Urinary bladder (tissue), 4 donors: ENCODE measurements at places on chromosomes 13 and 19.

GRCh38 chr13:61695147-61695546 is 279.5 kb upstream of the PCDH20 start:
- DNase-seq = no peak

DNA sequence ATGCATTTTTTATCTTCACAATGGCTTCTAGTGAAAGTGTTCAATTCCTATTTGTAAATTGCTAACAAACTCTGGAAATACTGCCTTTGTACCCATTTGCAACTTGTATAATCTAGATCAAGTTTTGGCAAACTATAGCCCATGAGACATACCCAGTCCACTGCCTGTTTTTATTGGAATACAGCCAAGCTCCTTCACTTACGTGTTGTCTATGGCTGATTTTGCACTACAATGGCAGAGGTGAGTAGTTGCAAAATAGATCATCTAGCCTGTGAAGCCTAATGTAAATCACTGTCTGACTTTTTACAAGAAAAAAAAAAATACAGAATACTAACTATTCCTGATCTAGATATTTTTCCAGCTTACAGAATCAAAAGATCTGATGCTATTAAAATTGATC is 37.1 kb downstream of the DZIP1 start:
- no peak for DNase-seq

- no peak for DNase-seq
These were observed 1.5 kb upstream of the TRAPPC5 start for GRCh38 chr19:7678971-7679751.

DNA sequence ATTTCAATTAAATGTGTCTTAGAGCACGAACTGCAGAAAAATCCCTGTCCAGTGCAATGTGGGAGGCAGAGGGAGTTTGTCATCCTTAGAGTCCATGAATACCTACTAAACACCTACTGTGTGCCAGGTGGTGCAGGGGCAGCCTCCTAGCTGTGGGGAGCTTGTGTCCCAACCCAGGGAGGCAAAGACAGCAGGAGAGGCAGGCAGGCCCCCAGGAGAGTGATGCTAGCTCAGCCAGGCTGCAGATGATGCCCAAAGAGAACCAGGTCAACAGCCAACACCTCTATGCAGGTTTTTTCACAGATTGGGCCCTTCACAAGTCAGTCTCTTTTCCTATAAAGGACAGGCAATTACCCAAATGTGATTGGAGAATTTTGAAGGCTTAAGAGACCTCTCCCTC is 108.2 kb upstream of the UQCRFS1 start:
- DNase-seq = no peak

- DNase-seq = no peak
These were observed 23.0 kb downstream of the TUBA3C start for GRCh38 chr13:19158526-19159174.

GRCh38 chr19:17766543-17767131 is 15.4 kb downstream of the FCHO1 start:
- no peak for DNase-seq

DNA sequence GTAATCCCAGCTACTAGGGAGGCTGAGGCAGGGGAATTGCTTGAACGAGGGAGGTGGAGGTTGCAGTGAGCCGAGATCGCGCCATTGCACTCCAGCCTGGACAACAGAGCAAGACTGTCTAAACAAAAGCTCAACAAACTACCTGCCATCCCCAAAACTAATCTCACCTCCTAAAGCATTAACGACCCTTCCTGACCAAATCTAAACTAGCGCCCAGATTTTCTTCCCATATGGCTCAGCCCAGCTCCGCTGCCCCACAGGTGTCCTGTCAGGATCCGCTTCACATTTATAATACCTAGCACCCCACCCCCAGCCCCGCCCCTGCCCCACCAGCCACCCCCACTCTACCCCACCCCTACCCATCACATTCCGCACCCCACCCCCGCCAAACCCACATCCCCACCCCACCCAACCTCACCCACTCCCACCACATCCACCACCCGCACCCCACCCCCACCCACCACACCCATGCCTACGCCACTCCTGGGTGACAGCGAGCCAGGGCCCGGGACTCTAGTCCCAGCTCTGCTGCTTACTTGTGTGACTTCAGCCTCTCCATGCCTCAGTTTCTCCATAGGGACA is 599 bp downstream of the C19orf12 start:
- no peak for DNase-seq

GRCh38 chr13:98657506-98658085 is 80.7 kb upstream of the STK24 start:
- DNase-seq = no peak

DNA sequence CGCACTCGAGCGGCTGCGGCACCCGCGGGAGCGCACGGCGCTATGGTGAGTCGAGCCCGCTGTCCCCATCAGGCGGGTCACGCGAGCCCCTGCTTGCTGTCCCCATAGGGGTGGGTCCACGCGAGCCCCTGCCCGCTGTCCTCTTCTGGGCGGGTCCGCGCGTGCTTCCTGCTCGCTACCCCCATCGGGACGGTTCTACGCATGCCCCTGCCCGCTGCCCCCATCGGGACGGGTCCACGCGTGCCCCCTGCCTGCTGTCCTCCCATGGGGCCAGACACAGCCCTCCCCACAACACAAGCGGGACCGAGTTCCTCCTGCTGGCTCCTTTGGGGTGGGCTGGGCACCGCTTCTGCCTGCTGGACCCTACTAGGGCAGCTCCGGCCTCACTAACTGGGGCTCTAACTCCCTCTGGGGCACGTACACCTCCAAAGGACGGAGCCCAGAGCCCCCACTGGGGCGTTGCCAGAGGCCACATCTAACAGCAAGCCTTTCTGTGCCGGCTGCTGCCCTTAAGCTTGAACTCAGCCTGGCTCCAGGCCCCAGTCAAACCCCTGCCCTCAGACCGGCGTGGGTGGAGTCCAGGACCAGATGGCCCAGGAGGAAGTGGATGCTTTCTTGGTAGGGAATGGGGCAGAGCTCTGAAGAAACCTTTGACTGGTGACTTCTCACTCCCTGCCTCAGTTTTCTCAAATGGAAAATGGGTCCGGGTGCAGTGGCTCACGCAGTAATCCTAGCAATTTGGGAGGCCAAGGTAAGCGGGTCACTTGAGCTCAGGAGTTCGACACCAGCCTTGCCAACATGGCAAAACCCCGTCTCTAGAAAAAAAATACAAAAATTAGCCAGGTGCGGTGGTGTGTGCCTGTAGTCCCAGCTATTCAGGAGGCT is 722 bp downstream of the COLGALT1 start:
- DNase-seq = no peak
